H1 (cell line): ENCODE measurements at places on chromosomes 16 and 17.
A peak's percentile ranks its signal among the peaks of the same experiment; 100 is the strongest.

- DNase-seq = peak; percentile 86
Observed at GRCh38 chr16:5025171-5025632, 8.5 kb downstream of the NAGPA start.

GRCh38 chr16:20903116-20903898 is 2.7 kb downstream of the LYRM1 start:
- DNase-seq = no peak

GRCh38 chr16:24075931-24076716 is 180.0 kb upstream of the CACNG3 start:
- DNase-seq = no peak

DNA sequence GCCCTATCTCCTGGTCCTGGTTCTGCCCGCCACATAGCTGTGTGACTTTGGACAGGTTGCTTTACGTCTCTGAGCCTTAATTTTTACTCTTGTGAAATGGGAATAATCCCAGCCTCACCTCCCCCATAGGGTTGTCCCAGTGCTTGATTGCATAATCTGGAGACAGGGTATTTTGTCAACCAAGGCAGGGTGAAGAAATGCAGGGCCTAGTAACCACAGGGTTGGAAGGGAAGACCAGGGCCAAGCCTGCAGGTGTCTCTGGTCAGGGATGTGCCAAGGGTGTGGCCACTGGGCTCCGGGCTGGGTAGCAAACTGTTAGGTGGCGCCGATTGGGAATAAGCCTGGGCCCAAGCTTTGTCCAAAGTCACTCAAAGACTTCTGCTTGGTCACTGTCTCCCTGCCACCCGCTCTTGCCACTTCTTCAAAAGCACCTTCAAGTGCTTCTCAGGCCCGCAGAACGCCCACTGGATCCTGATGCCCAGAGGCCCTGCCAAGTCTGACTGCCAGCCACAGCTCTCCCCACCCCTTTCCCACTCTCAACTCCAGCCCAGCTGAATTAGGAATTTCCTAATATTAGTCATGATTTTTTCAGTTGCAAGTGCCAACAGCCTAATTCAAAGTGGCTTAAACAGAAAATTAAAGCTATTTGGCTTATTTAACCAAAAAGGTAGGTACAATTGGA is 20.6 kb upstream of the COL1A1 start:
- DNase-seq = no peak

DNA sequence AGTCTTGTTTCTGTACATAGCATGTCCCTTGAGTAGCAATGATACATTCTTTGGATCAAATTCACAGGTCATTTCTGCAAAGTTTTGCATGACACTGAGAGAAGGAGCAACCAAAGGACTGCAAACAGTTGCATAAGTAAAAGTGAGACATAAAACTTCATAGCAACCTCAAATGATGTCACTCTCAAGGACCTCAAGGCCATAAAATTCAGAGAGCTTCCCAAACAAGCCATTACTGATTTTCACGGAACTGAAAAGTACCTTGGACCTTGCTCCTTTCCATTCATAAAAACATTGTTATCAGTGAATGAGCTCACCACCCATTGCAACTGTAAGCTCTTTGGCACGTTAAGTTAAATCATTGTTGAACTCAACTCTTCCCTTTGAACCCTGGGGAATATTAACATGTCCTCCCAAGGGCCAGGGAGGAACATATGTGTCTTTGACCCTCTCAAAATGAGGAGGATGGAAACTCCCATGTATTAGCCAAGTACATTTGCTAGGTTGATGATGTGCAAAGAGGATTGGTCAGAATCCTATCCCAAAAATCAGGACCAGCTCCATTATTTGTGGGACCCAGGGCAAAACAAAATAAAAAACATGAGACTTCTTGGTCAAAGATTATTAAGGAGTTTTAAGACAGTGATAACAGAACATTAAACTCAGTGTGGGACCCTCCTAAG is 275.0 kb upstream of the DYNLRB2 start:
- DNase-seq = no peak

DNA sequence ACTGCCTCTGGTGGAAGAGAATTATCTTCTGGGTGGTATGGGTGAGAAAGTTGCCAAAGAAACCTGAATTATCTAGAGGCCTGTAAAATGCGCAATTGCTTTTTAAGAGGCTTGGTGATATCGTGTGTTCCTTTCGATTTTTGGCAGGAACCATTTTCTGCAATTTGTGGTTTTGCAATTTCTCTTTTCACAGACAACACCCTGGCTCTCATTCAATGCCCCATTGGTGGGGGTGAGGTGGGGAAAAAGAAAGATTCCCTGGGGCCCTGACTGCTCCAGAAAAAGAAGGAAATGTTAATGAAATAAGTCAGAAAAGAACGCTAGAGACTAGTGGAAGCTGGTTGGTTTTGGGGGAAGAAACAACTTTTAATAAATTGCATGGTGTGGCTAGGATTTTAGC is 77.4 kb downstream of the ANKFN1 start:
- no peak for DNase-seq
